ENCODE measurements at places on chromosomes 2 and 18. TPM values are rescaled to one million over a fixed set of nuclear protein-coding genes. Genes with fewer than 3 reads are reported as not detected.
A peak's percentile ranks its signal among the peaks of the same experiment; 100 is the strongest.

The LYPD6B gene
- 2.0 TPM for total RNA-seq

- no peaks in the 10 kb centered on the region for H3K36me3 ChIP-seq
- no peak overlapping the region for H3K27ac ChIP-seq
- H3K27me3 ChIP-seq = no peaks in the 10 kb centered on the region
- H3K4me1 ChIP-seq = no peaks in the 10 kb centered on the region
Measured at GRCh38 chr2:198309673-198310280, 505.4 kb downstream of the PLCL1 start.

The TOGARAM2 gene
- total RNA-seq = 15.4 TPM

DNA sequence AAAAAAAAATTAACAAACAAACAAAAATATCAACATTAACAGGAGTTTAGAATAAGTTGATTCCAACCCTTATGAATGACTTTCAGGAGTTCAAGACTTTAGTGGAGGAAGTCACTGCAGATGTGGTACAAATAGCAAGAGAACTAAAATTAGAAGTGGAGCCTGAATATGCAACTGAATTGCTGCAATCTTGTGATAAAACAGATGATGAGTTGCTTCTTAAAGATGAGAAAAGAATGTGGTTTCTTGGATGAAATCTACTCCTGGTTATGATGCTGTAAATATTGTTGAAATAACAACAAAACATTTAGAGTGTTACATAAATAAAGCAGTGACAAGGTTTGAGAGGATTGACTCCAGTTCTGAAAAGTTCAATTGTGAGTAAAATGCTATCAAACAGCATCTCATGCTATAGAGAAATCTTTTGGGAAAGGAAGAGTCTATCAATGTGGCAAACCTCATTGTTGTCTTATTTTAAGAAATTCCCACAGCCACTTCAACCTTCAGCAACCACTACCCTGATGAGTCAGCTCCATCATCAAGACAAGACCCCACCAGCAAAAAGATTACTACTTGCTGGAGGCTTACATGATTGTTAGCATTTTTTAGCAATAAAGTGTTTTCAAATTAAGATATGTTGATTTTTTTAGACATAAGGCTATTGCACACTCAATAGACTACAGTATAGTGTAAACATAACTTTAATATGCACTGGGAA is 42.7 kb upstream of the TAF4B start:
- H3K4me3 ChIP-seq = no peak overlapping the region
- no peak overlapping the region for H3K27ac ChIP-seq
- DNase-seq = no peak
- no peaks in the 10 kb centered on the region for H3K36me3 ChIP-seq

DNA sequence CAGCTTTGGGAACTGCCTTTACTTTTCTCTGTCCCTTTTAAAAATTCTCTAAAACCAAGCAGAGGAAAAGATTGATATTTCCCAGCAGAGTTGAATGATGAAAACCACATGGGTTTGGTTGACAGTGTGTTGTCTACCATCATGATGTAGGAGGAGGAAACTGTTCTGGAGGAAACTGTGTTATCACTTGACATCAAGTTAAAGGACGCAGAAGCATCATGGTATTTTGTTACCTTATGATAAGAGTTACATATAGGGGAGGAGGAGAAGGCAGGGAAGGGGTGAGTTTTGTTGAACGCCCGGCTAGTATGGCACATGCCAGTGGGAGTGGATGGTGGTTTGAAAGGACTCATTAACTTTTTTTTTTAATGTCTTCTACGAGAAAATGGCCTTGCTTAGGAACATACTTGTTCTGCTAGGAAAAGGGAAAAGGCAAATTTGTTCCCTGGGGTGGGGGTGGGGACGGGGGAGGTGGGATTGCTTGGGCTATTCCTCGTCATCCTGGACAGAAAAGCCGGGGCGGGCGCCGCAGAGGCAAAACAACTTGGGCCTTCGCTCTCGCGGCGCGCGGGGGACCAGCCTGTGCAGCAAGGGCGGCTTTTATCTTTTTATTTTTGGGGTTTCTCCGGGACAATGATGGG is 766 bp downstream of the TMEM17 start:
- no peak for DNase-seq
- H3K27ac ChIP-seq = peak overlapping the region; percentile 90
- peaks cover 15% of the 10 kb centered on the region for H3K4me1 ChIP-seq
- no peaks in the 10 kb centered on the region for H3K27me3 ChIP-seq
- H3K4me3 ChIP-seq = peak overlapping the region; percentile 70
- H3K36me3 ChIP-seq = no peaks in the 10 kb centered on the region

The BIRC6 gene
- total RNA-seq = 88.3 TPM

The CRYGC gene
- not detected for total RNA-seq

DNA sequence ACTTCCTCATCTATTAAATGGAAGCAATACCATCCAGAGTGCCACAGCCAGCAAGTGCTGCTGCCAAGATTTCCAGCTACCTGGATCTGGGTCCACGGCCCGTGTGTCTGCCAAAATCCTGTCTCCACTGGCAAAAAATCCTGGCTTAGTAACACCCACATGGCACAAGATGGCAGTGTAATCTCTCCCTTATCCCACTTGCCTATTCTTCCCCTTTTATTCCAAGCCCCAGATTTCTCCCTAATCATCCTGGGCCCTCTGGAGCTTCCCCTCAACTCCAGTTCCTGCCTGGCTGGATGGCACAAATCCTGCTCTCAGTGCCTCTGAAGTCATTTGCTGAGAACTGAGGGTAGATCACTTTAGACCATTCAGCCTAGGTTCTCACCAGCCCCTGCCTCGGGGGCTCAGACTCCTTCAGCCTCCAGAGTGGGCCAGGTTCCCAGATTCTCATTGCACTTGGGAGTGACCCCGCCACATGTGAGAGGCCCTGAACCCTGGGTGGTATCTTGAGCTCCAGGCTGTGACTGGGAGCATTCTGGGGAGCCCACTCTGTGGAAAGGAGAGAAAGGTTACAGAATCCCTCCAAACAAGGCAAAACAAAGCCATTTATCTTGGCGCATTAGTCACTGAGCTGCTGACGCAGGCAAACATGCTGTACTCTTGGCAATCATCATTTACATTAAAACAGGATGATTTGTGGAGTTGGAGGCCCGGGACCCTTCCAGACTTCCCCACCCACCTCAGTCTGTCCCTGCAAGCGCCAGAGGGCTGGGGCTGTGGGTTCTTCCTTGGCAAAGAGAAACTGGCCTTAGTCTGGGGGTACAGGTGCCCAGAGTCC is 325.8 kb downstream of the DYSF start:
- no peak overlapping the region for H3K27ac ChIP-seq
- DNase-seq = no peak
